ENCODE measurements at places on chromosomes 13 and 19.

GRCh38 chr19:18433735-18434398 lies 4.1 kb downstream of the ISYNA1 start:
- DNase-seq = no peak

DNA sequence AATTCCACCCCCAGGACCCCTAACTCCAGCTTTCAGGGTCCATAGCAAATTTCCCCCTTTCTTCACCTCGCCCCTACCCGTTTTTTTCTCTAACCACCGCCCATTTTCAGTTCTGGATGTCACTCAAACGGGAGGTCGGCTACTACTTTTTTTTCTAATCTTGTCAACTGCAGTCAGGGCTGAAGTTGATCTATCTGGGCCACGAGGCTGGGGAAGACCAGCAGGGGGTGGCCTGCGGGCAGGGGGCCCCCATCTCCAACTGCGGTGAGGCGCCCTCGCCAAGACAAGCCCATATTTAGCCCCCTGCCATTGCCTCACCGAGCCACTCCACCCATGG lies 748 bp downstream of the LHFPL6 start:
- no peak for DNase-seq

DNA sequence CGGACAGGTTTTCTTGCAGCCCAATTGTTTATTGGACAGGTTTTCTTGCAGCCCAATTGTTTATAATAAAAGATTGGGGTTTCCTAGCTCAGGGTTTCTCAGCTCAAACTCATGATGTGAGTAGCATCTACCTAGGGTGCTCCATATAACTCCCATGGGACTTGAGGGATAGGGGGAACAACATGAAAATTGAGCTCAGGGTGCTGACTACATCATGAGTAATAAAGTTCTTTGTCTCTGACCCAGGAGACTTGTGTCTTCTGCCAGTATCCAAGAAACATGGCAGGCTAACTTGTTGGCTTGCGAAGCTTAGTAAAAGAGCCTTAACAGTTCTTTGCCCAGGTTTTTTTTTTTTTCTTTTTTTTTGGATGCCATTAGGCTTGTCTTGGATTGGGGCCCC lies 59.2 kb upstream of the MYCBP2 start:
- no peak for DNase-seq

DNA sequence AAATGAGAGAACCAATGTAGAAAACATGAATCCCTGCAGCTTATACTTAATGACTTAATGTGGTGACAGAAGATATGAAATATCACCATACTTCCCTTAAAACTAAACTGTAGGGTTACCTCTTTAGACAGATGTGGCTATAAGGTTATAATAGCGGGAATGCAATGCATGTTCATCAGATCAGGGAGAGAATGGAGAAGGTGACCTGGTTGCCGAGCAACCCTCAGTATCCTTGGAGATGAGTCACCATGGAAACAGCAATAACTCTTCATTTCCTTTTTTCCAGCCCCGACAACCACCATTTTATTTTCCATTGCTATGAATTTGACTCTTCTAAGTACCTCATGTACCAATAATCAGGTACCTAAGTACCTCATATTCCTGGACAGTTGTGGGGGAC lies 28.0 kb upstream of the ZNF835 start:
- no peak for DNase-seq

DNA sequence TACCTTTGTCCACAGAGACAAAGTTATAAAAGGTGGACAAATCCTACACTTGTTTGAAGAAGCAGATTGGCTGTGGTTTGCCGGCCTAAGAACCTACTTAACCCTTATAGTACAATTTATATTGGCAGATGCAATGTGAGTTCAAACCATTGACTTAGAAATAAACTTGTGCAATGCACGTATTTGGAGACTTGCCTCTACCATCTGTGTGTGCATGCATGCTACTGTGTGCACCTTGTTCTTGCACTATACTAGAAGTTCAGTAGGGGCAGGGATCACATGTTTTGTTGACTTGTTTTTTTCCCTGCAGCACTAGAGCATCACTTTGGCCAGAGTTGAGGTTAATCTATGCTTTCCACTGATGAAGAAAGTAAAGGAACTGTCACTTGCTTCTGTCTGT lies 163.1 kb upstream of the SERP2 start:
- DNase-seq = no peak
